Cerebellar cortex (tissue), 1 donor: ENCODE measurements at places on chromosomes 1 and 21.

- no peak for DNase-seq
Observed at GRCh38 chr1:234856845-234857245, 246.9 kb upstream of the IRF2BP2 start.

- DNase-seq, result no peak
Observed at GRCh38 chr1:65830306-65830705, 37.6 kb downstream of the PDE4B start.

DNA sequence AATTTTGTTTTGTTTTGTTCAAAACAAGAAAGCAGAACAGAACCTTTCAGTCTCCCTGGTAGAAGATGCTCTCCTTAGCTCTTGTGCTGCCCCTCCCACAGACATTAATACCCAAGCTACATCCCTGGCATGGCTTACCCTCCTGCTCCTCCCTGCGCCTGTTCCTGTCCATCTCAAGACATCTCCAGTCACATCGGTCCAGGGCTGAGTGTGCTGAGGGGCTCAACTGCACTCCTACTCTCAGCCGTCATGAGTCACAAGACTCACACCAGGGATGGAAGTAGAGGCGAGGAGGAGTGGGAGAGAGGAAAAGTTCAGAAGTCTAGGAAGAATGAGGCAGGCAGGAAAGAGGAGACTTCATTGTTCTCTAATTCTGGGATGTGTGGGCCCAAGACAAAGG is 9.2 kb upstream of the TACSTD2 start:
- no peak for DNase-seq

DNA sequence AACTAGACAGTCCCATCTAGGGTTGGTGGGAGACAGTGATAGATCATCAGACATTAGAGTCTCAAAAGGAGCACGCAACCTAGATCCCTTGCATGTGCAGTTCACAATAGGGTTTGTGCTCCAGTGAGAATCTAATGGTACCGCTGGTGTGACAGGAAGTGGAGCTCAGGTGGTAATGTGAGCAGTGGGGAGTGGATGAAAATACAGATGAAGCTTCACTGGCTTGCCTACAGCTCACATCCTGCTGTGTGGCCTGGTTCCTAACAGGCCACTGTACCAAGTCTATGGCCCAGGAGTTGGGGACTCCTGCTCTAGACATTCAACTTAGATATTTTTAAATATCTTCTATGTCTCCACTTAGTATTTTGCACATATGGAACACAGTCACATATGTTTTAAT is 231.1 kb upstream of the NRIP1 start:
- DNase-seq, result no peak

- no peak for DNase-seq
Observed at GRCh38 chr1:119462964-119463363, 44.0 kb upstream of the HSD3B1 start.

- DNase-seq, result peak; percentile 60
Observed at GRCh38 chr21:45726438-45726837, 82.9 kb downstream of the PCBP3 start.

- no peak for DNase-seq
Observed at GRCh38 chr1:7586031-7586941, 184.8 kb upstream of the VAMP3 start.

DNA sequence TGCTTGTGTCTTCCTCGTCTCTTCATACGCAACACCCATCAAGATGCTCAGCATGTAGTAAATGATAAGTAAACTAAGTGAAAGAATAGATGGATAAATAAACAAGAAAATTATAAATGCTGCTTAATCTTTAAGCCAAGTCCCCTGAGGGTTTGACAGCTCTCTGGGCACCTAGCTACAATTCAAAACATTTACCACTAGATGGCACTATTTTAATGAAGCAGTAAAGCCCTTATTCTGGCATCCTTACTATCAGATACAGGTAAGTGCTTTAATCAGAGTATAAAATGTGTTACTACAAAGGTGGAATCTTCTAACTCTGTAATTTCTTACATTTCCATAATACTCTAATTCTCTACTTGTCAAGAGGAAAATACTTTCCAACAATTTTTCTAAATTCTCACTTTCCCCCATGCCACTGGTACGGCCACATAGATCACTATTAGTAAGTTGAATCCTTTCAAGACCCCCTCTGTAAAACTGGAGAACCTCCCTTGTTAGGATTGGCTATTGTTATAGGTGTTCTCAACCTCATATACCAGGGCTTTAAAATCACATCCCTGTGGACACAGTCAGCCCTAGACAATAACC is 137.8 kb downstream of the BARHL2 start:
- DNase-seq, result peak; percentile 80

DNA sequence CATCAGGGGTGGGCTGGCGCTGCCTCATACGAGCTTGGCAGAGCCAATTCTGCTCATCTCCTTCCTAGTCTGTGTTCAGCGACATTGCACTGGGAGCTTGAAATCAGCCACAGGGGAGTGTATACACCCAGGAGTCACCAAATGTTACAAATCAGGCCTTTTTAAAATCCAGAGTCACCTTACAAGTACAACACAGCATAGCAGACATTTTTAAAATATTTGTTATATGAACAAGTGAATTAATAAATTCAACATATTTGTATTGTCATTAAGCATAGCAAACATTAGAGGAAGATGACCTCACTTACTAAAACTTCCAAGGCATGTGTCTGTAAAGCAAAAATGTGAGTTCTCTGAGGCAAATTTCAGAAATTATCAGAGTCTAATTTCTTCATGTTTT is 210.0 kb downstream of the HLX start:
- DNase-seq, result no peak

DNA sequence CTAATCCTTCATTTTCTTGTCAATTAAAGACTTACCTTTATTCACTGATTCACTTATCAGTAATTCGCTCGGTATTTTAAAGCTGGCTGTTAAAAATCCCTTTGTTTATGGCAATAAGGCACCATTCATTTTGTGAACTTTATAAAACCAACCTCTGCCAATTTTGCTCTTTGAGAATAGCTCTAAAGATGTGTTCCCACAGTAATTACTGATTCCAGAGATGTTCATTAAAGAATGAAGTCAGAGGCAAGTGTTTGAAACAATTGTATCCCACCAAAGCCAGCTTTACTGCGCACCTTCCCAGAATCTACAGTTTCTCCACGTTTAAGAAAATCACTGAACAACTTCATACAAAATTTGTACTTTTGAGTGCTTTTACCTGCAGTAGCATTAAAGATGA is 424.5 kb downstream of the USP25 start:
- DNase-seq, result no peak

- peak; percentile 73 for DNase-seq
Observed at GRCh38 chr1:17561561-17561985, 22.1 kb downstream of the ARHGEF10L start.

GRCh38 chr1:110150330-110151174 is at the start of gene SLC6A17:
TSS of gene SLC6A17 (plus strand) at chr1:110150494. CDS start at chr1:110166930, 16,436 bp downstream.
- peak; percentile 62 for DNase-seq

- DNase-seq, result no peak
Observed at GRCh38 chr1:24526045-24526444, 23.4 kb downstream of the RCAN3 start.

DNA sequence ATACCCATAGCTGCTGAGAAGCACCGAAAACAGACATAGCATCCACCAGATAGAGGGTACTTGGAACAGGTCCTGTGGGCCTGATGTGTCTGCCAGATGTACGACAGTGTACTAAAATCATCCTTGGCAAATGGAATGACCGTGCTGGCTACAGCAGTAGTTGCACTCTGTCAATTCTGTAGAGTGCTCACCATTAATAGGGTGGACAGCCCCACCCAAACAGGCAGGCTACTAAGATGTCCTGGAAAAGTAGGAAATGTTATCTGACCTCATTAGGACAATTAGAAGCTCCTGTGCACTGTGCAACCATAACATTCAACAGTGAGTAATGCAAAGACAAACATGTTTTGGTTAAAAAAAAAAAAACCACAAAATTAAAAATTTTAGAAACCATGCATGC is 106.2 kb downstream of the PTPN14 start:
- DNase-seq, result no peak

GRCh38 chr1:162549001-162549400 is 12.5 kb upstream of the UAP1 start:
- no peak for DNase-seq

DNA sequence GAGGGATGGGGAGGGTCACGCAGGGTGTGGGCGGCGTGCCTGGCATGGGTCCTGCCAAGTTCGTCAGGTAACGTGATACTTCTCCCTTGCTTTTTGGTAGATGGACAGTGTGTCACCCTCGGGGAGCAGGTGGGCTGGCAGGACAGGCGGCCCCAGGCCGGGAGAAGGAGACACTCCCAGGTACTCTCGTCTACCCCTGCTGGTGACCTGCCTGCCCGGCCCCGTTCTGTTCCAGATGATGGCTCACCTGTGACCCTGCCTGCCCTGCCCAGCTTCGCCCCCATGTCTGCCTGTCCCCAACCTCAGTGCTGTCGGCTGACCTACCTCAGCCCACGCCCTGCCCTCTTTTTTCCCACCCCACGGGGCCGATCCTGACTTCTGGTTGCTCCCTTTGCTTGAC is 144.7 kb downstream of the PCBP3 start:
- DNase-seq, result no peak

DNA sequence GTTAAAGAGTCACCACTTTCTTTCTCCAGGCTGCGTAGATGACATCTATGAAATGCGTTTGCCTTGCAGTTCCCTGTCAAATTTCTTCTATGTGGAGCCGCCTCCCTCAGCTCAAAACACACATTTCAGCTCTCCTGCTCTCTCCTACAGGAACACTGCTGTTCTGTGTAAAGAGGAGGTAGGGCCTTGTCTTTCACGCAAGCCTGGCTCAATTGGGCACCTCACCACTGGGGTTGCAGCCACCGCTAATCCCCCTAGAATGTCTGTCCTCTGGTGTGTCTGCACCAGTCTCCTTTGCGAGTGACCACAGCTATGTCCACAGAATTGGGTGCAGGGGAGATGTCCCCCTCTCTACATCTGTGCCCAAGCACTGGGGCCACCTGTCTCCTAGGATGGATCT is 31.8 kb upstream of the CFHR4 start:
- no peak for DNase-seq
